ENCODE measurements at places on chromosomes 2 and 18.
A peak's percentile ranks its signal among the peaks of the same experiment; 100 is the strongest.

DNA sequence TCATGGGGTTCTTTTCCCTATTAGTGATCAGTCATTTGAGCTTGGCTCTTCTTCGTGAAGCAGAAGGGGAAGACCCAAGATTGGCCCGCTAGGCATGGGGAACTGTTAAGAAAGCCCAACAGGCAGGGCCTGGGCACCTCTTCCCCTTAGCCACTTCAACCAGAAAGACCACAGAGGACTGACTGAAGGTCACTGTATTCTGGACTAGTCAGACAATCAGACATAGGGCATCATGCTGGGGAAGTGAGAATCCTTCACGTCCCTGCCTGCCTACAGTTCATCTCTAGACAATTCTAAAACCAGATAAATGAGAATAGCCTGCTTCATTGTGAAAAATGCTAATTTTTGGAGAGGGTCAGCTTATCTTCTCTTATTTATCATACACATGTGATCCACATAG lies 28.1 kb downstream of the FAP start:
- no peak for DNase-seq

DNA sequence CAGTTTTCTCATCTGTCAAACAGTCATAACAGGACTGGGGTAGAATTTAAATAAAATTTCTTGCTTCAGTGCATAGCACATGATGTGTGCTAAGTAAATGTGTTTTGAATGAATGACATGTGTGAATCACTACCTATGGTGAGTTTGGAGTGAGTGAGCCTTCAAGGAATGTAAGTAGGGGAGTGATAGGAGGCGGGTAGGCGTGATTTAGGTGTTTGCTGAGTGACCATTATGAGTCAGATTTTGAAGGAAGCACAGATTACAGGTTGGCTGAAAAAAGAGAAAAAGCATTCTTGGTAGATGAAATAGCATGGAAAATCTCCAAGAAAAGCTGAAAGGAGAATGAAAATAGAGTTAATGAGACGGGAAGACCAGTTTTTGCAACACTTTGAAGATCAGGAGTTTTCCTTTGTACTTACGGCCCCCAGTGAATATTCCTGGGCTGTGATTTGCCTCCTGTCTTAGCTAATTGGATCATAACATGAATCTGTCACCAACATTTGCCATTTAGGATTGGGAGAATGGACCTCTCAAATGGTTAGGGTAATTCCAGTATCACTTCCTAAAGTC lies 136.9 kb upstream of the GATA6 start:
- DNase-seq: peak; percentile 50

DNA sequence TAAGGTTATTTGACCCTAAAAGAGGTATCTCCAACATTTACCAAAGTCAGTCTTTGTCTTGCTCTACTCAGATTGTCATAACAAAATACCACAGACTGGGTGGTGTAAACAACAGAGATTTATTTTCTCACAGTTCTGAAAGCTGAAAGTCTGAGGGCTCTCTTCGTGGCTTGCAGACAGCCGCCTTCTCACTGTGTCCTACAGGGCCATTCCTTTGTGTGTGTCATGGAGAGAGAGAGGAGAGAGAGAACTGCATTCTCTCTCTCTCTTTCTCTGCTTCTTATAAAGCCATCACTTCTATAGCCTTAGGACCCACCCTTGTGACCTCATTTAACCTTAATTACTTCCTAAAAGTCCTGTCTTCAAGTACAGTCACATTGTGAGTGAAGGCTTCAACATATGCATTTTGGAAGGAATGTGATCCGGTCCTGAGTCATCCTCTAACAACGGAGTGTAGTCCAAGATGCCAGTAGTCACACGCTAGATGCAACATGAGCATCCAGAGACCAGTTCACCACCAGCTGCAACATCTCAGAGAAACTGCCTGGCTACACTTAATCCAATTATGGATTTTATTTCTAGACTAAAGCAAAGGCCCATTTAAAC lies 130.2 kb downstream of the CD226 start:
- DNase-seq: peak; percentile 9

DNA sequence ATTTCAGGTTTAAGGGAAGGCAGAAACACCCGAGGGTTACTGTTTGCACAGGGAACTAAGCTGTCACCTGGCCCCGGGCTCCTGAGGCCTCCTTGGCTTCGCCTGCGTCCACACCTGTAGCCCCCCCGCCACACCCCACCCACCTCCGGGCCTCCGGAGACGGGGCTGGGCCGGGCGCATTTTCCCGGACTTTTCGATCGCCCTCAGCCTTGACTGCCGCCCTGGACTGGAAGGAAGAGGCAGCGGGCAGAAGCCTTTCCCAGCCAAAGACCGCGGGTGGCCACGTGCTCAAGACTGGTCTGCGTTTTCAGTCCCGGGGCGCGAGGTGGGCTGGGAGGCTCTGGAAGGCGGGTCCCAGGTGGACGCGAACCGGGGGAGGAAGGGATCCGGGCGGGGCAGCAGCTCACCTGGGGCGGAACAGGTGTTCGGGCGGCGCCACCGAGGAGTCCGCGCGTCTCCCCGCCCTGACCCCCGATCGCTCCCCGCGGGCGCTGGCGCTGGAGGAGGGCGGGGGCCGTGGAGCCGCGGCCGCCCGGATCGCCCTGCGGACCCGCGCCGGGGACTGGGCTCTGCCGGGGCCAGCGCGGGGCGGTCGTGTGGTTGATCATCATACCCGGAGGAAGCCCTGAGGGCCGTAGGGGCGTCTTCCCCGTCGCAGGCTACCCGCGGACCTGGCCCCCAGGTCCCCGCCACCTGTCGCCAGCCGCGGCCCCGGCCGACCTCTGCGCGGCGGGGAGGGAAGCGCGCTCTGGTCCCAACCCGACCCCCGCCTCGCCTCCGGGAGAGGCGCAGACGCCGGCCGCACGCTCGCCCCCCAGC lies 3.2 kb downstream of the ID2 start:
- no peak for DNase-seq

DNA sequence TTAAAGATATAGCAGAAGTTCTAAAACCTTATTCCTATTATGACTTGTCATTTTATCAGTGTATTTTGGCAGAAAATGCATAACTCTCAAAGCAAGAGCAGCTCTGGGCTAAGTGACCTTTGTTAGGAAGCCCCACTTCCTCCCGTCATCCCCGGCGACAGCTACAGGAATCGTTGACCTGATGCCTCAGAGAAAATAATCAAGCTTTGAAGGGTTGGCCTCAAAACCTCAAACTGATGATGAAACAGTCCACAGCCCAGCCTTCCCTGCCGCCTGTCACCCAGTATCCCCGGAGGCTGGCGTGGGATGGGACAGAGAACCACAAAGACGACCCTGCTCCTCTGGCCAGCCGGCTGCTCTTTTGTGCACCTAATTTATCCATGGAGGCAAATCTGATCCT lies 65.3 kb downstream of the KCNF1 start:
- no peak for DNase-seq

DNA sequence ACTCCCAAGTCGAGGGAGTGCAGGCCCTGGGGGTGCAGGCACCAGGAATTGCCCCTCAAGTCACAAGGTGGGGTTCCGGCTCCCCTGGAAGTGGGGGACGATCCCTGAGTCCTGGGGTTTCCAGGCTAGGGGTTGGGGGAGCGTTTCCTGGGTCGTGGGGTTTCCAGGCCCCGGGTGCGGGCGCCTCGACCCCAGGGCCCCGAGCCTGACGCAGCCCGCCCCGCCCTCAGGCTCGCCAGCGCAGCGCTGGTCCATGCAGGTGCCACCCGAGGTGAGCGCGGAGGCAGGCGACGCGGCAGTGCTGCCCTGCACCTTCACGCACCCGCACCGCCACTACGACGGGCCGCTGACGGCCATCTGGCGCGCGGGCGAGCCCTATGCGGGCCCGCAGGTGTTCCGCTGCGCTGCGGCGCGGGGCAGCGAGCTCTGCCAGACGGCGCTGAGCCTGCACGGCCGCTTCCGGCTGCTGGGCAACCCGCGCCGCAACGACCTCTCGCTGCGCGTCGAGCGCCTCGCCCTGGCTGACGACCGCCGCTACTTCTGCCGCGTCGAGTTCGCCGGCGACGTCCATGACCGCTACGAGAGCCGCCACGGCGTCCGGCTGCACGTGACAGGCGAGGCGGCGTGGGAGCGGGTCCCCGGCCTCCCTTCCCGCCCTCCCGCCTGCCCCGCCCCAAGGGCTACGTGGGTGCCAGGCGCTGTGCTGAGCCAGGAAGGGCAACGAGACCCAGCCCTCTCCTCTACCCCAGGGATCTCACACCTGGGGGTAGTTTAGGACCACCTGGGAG lies 12.0 kb downstream of the SIGLEC15 start:
- no peak for DNase-seq

DNA sequence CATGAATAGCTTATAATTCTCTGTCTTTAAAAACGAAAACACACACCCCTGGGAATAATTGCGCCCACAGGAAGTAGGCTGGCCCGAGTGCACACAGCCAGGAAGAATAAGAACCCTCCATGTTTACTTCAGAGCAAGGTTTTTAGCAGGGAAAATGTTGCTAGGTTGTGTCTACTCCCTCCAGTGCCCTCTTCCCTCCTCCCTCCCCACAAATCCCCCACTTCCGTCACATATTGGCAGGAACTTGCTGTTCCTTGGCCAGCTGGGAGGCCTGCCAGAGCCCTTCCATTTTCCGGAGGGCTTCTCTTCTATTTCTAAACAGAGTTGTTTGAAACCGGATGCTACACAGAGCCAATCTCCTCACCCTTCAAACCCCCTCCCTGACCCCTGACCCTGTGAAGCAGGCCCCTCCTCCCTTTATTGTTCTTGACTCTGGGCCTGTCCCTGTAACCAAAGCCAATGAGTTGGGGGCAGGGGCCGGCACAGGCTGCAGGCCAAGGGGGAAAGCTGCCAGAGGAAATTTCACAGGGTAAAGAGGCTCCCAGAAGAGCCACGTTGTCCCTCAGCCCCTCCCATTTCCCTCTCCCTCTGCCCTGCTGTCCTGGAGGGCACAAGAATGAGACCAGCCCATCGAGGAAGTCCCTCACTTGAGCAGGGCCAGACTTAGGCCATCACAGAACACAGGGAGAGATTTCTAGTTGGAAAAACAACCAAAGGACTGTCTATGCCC lies 49.8 kb upstream of the LGALSL start:
- DNase-seq: no peak

- DNase-seq: no peak
Observed at GRCh38 chr2:100292022-100292580, 30.2 kb downstream of the LONRF2 start.

GRCh38 chr2:150110548-150110947 lies 376.9 kb downstream of the RND3 start:
- DNase-seq: no peak

- DNase-seq: no peak
Observed at GRCh38 chr2:54618646-54619565, 104.6 kb upstream of the EML6 start.

- no peak for DNase-seq
Observed at GRCh38 chr2:127101756-127102477, 5.0 kb downstream of the BIN1 start.

DNA sequence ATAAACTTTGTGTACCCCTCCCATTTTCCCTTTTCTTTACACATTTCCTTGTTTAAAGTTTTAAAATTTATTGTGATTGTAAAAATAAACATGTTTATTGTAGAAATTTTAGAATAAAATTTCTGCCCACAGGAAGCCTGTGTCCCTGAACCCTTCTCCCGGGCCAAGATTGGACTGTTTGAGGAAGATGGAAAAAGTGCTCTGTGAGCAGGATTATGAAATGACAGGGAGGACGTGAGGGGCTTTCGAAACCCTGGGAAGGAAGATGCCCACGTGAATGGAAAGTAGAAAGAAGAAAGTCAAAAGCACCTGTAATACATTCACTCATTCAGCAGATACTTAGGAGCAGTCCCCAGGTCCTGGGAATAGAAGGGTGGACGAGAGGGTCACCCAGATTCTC lies 25.4 kb upstream of the ATOH8 start:
- DNase-seq: no peak

- no peak for DNase-seq
Observed at GRCh38 chr2:192828175-192828574, 633.4 kb upstream of the TMEFF2 start.

- DNase-seq: no peak
Observed at GRCh38 chr18:76385681-76385975, 109.4 kb downstream of the ZNF516 start.

DNA sequence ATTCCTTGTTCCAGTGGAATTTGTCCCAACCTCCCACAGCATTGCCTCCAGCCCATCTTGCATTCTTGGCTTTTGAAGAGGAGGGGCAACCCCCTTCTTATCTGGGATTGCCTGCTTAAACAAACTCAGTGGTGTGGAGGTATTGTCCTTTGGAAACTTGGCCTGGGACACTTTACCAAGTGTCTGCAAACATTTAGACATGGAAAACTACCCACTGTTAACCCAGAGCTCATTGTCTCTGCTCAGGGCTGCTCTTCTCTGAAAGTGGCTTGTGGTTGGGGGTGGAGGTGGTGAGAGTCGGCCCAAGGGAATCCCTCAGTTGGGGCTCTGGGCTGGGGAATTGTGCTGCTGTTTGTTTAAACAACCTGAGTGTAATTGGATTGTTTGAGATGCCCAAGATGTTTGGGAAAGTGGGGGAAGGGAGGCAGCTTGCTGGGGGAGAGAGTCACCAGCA lies 178.3 kb upstream of the GATA6 start:
- DNase-seq: no peak

DNA sequence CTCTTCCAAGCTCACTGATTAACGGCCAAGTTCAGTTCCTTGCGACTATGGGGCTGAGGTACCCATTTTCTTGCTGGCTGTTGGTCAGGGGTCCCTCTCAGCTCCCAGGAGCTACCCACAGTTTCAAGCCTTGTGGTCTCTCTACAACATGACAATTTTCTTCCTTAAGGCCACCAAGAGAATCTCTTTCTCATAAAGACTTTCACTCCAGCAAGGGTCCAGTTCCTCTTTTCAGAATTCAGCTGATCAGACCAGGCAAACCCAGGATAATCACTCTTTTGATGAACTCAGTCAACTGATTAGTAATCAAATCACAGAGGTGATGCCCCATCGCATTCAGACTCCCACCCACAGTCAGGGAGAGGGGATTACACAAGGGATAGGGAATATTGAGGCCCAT lies 129.7 kb downstream of the IRS1 start:
- no peak for DNase-seq

- DNase-seq: no peak
Observed at GRCh38 chr18:27699137-27699536, 477.8 kb downstream of the CDH2 start.

- DNase-seq: peak; percentile 59
Observed at GRCh38 chr2:174442546-174443510, 44.0 kb downstream of the GPR155 start.

- DNase-seq: no peak
Observed at GRCh38 chr18:13559754-13560153, 166.6 kb downstream of the FAM210A start.

DNA sequence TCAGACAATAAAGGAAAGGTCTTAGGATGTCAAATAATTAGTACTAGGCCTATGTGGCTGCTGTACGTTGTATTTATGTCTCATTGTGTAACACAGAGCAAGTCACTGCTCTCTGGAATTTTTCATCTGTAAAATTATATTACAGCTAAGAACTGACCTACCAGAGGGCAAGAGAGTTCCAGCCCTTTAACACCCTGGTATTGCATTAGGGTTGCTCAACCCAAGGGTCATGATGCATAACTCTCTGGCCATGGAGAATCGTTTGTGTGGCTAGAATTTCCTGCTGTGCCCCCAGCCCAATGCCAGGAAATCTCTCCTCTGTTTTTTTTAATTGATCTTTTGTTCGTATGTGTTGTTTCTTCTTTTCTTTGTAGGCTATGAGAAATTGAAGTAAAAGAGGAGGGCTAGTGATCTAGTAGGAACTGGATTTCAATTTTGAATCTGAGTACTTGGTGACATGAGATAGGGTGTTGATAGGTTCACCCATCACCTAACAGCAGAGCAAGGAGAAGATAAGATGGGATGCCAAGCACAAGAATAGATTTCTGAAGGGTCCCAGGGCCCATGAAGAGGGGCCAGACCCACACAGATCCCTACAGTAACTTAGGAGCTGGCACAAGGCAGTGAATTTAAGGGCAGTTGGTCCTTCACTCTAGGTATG lies 571.2 kb upstream of the TNP1 start:
- DNase-seq: no peak

GRCh38 chr2:240123821-240124650 lies 12.1 kb downstream of the COPS9 start:
- DNase-seq: no peak
